Stimulated activated CD4-positive, alpha-beta T cell treated with anti-CD3 and anti-CD28 coated beads, TNF-alpha, amount 100 ng/mL, for 1 hour (primary cell): ENCODE measurements at places on chromosomes 3 and 15.

DNA sequence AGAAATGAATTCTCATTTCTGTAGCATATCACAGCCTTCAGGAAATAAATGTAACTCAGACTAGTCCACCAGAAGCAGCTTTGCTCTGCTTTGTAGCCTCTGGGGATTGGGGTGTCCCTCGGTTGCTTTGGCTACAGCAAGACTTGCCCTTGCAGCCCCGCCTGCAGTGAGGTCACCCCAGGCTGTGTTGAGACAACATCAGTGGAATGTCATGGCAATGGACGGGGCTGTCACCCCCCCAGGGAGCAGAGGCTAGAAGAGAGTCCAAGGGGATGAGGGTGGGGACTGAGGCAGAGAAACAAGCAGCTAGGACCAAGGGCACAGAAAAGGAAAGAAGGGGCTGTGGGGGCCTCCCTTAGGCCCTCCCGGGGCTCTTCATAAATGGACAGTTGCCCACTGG is 854 bp downstream of the CLEC3B start:
- no peak for DNase-seq

DNA sequence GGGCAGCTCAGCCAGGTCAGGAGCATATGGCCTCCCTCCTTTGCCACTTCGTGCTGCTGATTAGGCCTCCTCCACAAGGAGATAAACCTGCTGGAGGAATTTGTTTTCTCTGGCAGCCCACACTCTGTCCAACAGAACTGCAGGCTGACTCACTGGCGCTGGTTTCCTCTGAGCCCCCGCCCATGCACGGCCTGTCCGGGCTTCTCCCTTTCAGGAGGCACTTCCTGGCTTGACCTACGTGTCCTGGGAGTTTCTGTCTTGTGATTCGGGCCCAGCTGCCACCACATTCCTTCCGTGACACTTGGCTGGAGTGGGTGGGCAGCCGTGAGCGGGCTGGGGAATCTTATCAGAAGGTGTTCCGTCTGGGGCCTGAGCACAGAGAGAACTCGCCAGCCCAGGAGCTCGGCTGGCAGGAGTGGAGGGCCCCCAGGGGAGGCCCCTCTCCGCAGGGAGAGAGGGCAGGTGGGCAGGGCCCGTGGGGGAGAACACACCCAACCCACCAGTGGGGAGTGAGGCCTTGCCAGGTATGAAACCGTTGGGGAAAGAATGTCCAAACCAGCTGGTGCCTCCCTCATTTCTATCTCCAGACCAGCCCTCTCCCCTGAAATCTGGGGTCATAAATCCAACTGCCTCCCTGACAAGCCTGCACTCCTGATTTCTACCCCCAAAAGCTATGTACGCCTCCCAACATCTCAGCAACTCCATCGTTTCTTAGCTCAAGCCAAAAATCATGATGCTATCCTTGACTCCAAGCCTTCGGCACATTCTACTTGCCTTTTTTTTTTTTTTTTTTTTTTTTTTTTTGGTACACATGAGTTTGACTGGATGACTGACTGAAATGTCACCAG is 110.6 kb upstream of the MEF2A start:
- no peak for DNase-seq

DNA sequence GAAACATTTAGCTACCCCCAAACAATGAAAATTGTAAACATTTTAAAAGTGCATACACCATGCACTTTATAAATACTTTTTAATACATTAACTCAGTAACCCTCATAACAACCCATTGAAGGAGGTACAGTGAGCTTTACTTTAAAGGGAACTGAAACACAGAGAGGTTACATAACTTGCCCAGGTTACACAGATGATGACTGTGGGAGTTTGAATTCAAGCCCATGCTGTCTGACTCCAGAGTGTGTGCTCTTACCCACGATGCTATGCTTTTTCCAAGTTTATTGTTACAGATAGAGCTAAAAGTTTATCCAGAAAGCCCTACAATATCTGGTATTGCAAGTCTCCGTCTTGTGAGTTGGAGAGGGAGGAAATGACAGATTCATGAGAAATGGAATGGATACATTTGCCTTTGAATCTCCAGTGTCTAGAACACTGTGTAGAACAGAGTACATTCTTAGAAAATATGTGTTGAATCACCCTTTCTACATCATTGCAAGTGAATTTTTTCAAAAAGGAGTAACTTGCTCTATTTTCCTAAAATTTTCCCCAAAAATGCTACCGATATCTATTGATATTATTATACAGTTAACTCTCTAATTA is 428.3 kb downstream of the NAALADL2 start:
- DNase-seq = no peak

- no peak for DNase-seq
Measured at GRCh38 chr3:106034313-106034712, 165.5 kb upstream of the CBLB start.

- DNase-seq = no peak
Measured at GRCh38 chr15:79769069-79769481, 127.7 kb downstream of the MTHFS start.

DNA sequence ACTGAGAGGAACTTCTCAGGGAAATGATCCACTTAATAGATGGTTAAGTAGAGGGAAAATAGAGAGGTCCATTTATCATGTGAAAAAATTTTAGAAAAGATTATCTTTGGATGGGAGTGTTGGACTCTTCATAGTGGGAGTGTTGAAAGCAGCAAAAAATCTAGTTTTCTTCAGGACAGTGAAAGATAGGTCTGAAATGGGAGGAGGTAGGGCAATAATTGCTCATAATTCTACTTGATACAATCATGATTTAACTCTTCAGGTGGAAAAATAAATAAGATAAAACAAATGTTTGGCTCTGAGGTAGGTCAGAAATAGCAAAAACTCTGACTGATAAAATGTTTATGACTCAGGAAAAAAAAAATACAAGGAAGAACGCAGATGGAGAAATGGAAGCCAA is 144.1 kb upstream of the DPH6 start:
- no peak for DNase-seq

DNA sequence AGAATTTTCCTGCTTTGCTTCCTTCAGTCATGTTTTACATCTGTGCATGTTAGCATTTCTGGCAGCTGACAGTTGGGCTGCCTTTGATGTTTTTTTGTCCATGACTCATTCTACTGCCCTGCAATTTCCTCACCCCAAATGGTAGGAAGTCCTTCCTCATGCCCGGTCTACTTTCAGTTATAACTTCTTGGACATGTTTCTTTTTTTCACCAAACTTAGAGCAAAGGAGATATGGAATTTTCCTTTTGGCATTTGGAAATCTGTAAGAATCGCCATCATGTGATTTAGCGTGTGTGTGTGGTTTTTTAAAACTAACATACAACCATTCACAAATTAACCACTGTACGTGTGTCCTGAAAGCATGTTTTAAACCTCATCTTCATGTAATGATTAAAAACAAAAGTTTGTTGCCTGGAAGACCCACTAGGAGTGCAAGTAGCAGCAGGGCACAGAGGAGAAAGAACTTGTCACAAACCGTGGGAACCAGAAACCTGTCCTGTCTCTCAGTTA is 430.7 kb upstream of the CFAP20DC start:
- DNase-seq = no peak

GRCh38 chr3:167653155-167653554 is 587 bp downstream of the WDR49 start:
- no peak for DNase-seq

DNA sequence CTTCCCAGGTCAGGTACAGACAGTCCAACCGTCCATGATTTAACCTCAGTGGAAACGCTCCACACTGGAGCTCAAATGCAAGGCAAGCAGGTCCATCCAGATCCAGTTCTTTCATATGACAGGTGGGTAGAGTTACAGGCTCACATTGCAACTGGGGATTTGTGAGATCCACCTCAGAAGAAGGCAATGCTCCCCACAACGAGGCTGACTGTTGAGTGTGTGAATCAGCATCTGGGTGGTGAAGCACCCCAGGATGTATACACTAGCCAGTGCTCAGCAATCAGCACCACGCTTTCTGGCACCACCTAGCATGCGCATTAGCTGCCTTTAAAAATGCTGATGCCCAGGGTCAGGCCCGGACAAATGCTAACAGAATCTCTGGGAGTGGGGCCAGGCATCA is 343.5 kb upstream of the ICE2 start:
- no peak for DNase-seq

DNA sequence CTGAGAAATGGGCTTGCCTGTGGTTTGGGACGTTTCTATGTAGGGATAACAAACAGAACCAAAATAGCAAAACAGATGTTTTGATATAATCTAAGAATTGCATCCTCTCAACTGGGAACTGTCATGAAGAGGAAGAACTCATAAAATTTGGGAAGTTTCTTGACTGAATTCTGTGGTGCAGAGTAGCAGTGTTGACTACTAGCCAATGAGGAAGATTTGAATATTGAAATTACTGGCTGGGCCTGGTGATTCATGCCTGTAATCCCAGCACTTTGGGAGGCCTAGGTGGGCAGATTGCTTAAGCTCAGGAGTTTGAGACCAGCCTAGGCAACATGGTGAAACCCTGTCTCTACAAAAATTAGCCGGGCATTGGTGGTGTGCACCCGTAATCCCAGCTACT is 42.2 kb downstream of the ZNF609 start:
- no peak for DNase-seq

DNA sequence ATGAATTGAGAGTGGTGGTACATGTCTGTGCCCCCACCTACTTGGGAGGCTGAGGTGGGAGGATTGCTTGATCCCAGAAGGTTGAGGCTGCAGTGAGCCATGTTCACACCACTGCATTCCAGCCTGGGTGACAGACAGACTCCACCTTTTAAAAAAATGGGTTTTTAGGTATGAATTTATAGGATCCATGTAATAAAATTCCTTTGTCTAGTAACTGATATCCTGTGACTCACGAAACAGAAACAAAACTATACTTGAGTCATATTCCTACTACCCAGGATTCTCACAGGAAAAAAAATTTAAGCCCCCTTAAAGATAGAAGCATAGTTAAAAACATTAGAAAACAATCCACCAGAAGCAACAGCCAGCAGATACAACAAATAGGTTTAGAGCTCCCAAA is 10.0 kb upstream of the CRTC3 start:
- no peak for DNase-seq

- no peak for DNase-seq
Measured at GRCh38 chr3:43128464-43128863, 22.6 kb upstream of the POMGNT2 start.

DNA sequence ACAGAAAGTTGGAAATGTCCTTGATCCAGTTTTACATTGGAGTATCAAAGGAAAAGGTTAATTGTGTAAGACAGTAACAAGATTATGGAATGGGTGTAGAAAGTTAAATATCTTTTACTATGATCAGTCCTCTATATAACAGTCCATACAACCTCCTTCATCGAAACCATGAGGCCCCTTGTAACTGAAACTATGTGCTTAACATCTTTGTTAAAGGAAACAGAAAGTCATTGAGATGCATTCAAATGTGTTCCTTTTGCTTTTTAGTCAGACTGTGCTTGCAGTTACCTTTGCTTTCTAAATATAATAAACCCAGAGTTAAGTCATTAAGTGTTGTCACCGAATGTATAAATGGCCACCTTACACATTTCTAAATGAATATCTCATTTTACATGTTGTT is 1298.5 kb downstream of the ROBO2 start:
- no peak for DNase-seq

DNA sequence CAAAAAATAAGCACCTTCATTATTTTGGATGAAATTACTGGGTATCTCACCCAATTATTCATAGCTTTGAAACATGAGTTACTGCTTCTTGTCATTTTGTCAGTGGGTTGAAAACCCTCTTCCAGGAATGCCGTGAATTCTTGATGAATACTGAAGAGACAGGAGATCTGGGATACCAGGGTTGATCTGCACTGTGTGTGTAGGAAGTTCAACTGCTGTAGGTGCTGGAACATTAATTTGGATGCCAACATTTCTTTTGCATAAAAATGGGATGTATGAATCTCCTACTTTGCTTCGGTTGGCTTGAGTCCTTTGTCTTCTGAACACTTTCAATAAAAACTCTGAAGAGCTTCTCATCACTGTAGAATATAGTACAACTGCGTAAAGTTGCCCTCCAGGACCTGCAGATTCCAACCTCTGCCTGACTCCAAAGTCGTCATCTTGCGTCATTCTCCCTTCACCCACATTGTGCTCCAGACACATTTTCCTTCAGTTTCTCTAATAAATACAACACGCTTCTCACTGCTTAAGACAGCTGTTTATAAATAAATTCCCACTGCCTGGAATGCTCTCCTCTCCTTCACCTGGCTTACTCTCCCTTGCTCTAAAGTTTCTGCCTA is 312.7 kb upstream of the TGFBR2 start:
- DNase-seq = no peak

DNA sequence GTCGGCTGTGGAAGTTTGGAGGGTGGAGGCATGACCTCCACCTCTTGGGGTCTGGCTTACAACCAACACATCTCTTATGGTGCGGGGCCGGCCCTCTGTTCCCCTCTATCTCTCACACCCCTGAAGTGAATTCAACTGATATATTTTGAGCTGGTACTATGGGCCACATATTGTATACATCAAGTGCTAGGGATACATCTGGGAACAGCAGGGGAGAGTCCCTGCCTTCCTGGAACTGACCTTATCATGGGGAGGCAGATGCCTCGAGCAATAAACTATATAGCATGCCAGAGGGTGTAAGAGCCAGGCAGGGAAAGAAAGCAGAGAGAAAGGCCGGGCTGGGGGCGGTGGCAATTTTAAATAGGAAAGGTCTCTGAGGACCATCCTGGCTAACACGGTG is 60.4 kb upstream of the TRPM1 start:
- no peak for DNase-seq

- DNase-seq = no peak
Measured at GRCh38 chr15:36407647-36408046, 171.8 kb upstream of the CDIN1 start.
